ENCODE measurements at places on chromosomes 4 and X. TPM values are rescaled to one million over a fixed set of nuclear protein-coding genes. Genes with fewer than 3 reads are reported as not detected.
A peak's percentile ranks its signal among the peaks of the same experiment; 100 is the strongest.

DNA sequence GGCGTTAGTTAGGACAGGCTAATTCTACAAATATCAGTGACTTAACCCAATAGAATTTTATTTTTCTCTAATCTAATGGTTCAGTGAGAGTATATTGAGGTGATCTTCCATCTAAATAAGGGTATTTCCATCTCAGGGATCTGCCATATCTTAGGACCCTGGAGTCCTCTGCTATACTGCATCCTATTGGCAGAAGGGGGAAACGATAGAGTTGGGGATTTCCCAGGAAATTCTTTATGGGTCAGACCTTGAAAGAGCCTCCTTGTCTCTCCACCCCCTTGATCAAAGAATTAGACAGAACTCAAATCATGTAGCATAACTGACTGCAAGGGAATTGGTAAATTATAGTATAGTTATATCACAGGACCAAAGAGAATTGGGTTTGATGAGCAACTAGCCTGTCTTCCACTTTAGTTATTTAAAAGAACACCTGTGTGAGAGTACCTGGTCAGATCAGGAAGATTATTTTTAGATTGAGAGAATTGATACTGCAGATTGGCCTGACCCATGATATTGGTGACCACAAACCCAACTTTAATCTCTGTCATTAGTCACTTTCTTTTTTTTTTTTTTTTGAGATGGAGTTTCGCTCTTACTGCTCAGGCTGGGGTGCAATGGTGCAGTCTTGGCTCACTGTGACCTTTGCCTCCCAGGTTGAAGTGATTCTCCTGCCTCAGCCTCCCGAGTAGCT is 25.6 kb downstream of the SMARCA5 start:
- no peak overlapping the region for H3K27ac ChIP-seq
- no peak for DNase-seq
- no peak overlapping the region for H3K4me3 ChIP-seq
- H3K36me3 ChIP-seq = peaks cover 34% of the 10 kb centered on the region

GRCh38 chr4:85755285-85755684 is 280.3 kb downstream of the ARHGAP24 start:
- H3K36me3 ChIP-seq = peaks cover 2% of the 10 kb centered on the region
- no peaks in the 10 kb centered on the region for H3K27me3 ChIP-seq
- H3K4me3 ChIP-seq = no peak overlapping the region
- no peak overlapping the region for H3K27ac ChIP-seq
- H3K4me1 ChIP-seq = no peaks in the 10 kb centered on the region

DNA sequence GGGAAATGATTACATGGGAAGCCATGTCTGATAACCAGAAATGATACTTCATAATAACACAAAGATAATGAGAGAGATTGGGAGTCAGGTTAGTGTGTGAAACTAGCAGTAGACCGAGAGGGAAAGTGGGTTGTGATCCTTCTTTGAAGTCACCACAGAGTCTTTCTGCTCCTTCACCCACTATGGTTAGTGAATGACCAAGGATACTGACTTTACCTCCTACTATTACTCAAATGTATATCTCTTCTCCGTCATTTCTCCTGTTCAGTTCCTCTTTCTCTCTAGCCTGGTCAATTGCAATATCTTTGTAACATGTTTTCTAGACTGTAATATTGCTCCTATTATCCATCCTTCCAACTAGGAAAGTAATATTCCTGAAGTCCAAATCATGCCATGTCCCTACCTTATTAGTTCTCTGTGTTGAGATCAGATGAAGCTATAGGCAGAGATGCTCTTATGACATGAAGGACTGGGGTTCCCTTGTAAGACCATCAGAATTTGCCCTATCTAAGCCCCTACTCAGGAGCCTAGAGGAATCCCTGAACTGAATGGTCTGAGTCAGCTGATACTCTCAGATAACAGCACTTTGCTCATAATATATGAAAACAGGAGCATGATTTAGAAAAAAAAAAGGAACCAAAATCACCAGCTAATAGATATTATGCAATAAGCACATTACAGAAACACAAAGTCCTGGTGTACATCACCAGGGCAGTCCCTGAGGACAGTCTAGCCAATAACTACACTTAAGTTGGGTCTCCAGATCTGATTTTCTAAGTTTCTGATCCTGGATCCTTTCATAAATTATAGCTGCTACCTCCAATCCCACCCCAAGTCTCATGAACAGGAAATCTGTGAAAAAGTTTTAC is 81.2 kb downstream of the SHROOM3 start:
- H3K4me3 ChIP-seq = no peak overlapping the region
- H3K27me3 ChIP-seq = no peaks in the 10 kb centered on the region
- H3K4me1 ChIP-seq = peaks cover 3% of the 10 kb centered on the region
- H3K27ac ChIP-seq = no peak overlapping the region
- DNase-seq = no peak

DNA sequence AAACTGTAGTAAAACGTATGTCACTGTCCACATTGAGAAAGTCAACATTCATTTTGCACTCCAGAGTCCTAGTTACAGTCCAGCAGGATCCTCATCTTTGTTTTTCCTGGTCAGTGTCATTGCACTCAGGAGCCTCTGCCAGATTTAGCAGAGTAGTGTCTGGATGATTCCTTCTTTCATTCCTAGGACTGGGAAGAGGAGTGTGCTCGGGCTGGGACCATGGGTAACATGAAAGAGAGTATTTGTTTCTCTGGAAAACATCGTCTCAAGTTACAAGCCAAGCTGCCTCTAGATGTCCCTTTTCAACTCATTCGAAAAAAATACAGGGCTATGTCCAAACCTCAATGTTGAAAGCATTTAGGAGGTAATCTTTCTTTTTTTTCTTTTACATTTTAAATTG is 69.9 kb upstream of the TNIP3 start:
- H3K27ac ChIP-seq = no peak overlapping the region
- H3K4me1 ChIP-seq = peaks cover 2% of the 10 kb centered on the region
- DNase-seq = peak; percentile 59
- H3K36me3 ChIP-seq = no peaks in the 10 kb centered on the region

- H3K4me1 ChIP-seq = no peaks in the 10 kb centered on the region
- no peak for DNase-seq
- no peak overlapping the region for H3K27ac ChIP-seq
- no peak overlapping the region for H3K4me3 ChIP-seq
- no peaks in the 10 kb centered on the region for H3K36me3 ChIP-seq
These were observed 94.8 kb upstream of the LANCL3 start for GRCh38 chrX:37476571-37477170.

SGMS2 gene
- 14.8 TPM for total RNA-seq

EPGN gene
- total RNA-seq = 0.49 TPM

HADH gene
- 27.3 TPM for total RNA-seq

Measured in muscle of leg (tissue), 16 donors.